ENCODE measurements at places on chromosomes 3 and 15.

- DNase-seq, result no peak
Observed at GRCh38 chr15:89714775-89715174, 24.2 kb downstream of the WDR93 start.

- DNase-seq, result no peak
Observed at GRCh38 chr15:94682171-94682570, 450.8 kb downstream of the MCTP2 start.

DNA sequence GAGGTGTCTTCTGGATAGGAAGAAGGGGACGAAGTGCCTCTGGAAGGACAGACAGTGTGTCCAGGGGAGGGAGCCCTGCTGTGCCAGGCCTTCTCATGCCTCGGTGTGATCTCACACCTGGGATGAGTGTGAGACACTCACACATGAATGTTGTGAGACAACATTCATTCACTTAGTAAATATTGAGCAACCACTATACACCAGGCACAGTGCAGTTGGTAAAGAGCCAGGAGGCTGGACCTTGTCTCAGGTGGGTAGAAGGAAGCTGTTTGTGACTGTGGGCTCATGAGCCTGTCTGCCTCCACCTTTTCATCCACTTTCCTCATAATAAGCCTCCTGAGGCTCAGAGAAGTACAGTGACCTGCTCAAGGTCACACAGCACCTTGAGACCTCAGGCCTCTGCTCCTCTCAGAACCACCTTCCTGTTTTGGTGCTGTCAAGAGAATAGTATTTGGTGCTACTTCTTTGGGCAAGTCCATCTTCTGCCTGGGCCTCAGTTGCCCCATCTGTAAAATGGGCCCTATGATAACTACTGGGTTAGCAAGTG lies 20.9 kb downstream of the SLC6A6 start:
- DNase-seq, result no peak

- DNase-seq, result no peak
Observed at GRCh38 chr15:69497076-69497475, 44.5 kb downstream of the RPLP1 start.

DNA sequence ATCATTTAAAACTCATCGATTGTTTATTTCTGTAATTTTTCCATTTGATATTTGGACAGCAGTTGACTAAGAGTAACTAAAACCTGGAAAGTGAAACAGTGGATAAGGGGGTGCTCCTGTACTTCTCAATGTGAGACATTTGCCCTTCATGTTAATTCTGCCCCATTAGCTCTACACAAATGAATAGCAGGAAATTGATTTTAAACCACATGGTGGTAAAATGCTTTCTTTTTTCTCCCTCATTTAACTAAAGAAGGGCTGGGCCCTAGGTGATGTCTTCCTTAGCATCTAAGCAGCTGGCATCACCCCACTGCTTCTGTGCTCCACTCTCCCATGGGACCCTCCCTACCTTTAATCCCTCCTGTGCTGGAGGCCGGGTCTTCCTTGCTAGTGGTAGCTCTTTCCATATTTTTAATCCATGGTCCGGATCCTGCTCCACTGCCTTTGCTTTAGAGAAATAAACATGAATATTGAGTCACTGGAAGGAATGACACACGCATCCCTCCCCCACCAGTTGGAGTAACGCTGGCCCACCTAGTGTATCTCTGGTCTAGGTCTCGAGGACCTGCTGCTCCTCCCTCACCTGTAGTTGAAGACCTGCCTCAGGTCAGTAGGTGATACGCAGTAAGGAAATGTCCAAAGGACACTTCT lies 30.2 kb upstream of the LAMP3 start:
- no peak for DNase-seq

DNA sequence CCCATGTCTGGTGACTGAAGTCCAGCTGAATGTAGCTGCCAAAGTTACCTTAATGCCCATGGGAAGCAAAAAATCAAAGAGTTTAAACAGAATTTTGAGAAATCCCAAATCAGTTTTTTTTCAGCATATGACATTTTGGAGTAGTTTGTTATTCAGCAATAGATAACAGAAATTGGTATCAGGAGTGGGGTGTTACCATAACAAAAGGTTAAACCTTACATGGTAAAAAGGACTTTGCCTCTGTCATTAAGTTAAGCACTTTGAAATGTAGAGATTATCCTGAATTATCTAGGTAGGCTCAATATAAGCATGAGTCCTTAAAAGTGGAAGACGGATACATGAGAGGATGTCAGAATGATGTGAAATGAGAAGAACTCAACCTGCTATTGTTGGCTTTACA lies 32.1 kb downstream of the DTWD1 start:
- DNase-seq, result no peak

Data from activated CD4-positive, alpha-beta T cell treated with anti-CD3 and anti-CD28 coated beads, Interleukin-2, amount 50 U/mL, for 4 hours (primary cell).